GM18507 (cell line): ENCODE measurements at places on chromosomes 7 and 10.

- DNase-seq, result no peak
These were observed 228.9 kb upstream of the PITRM1 start for GRCh38 chr10:3401491-3401938.

GRCh38 chr10:76644476-76644875, 993.1 kb downstream of the KCNMA1 start:
- DNase-seq, result no peak

- DNase-seq, result no peak
These were observed 996.4 kb upstream of the AUTS2 start for GRCh38 chr7:68601826-68602225.

DNA sequence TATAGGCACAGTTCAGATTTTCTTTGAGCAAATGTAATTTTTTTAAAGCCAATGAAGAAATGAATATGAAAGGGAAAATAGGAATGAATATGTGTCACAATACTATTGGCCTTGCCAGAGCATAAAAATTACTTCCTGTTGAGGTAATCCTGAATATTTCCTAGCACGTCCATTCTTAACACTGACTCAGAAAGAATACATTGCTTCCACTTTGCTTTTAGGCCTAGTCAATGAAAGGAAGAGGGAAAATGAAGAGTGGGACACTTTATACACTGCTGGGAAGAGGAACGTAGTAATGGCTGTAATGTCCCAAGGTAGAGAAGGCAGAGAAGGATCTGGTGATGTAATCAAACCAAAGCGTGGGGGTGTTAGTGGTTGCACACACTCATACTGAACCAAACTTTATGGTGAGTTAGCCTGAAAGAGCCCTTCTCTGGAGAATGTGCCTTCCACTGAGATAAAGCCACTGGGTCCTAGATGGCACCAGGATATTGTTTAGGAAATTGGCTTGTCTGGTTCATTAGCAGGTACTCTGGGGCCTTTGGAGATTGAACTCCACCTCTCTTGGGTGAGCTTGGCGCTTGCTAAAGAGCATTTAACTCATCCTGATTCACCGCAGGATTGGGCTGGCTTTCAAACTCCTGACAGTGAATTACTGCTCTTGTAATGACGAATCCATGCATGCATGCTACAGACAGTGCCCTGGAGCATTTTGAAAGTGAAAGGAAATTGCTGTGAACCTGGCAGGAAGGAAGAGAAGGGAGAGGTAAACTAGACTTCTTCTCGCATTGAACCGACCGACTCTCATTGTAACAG, 254.9 kb downstream of the KIAA1217 start:
- DNase-seq, result no peak

GRCh38 chr10:97825020-97825760, 24.5 kb upstream of the GOLGA7B start:
- no peak for DNase-seq

- DNase-seq, result no peak
These were observed 8.3 kb upstream of the PPP1R35 start for GRCh38 chr7:100444311-100445278.

GRCh38 chr7:196778-197321, 4.5 kb downstream of the FAM20C start:
- no peak for DNase-seq

DNA sequence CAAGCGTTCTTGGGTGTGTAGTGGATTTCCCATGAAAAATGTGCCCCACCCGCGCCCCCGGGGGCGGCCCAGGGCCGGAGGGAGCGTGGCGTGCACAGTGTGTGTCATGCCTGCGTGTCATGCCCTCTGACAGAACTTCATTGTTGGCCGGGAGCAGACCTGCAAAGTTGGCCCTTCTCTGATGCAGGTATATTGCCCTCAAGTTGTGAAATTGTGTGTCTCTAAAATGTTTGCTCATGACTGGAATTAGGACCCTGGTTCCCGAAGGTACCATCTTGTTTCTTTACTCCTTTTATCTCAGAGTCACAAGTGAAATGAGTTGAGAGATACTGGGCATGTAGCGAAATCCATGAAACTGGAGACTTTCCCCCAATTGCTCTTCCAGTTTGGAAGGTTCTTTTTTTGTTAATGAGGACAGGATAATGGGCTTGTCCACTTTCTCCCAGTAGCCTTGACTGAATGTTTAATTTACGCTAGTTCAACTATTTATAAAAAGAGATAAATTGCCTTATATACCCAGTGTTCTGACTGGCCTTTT, 26.2 kb downstream of the ADK start:
- no peak for DNase-seq

GRCh38 chr10:70500812-70501301, 22.3 kb downstream of the PALD1 start:
- DNase-seq, result no peak

- DNase-seq, result no peak
These were observed 139.0 kb downstream of the DOCK4 start for GRCh38 chr7:112067200-112067599.

- no peak for DNase-seq
These were observed 7.4 kb downstream of the CCNY start for GRCh38 chr10:35343739-35344138.

- DNase-seq, result no peak
These were observed 195.3 kb downstream of the BMPER start for GRCh38 chr7:34100661-34101060.

GRCh38 chr7:2010101-2010500, 222.6 kb downstream of the MAD1L1 start:
- no peak for DNase-seq

GRCh38 chr10:125792342-125793300, 17.0 kb upstream of the MMP21 start:
- no peak for DNase-seq

- no peak for DNase-seq
These were observed 163.3 kb upstream of the AKR1E2 start for GRCh38 chr10:4662576-4663161.

- DNase-seq, result no peak
These were observed 15.0 kb upstream of the AKR1B1 start for GRCh38 chr7:134473861-134474291.

- no peak for DNase-seq
These were observed 59.1 kb downstream of the ELAPOR2 start for GRCh38 chr7:87000344-87000743.

DNA sequence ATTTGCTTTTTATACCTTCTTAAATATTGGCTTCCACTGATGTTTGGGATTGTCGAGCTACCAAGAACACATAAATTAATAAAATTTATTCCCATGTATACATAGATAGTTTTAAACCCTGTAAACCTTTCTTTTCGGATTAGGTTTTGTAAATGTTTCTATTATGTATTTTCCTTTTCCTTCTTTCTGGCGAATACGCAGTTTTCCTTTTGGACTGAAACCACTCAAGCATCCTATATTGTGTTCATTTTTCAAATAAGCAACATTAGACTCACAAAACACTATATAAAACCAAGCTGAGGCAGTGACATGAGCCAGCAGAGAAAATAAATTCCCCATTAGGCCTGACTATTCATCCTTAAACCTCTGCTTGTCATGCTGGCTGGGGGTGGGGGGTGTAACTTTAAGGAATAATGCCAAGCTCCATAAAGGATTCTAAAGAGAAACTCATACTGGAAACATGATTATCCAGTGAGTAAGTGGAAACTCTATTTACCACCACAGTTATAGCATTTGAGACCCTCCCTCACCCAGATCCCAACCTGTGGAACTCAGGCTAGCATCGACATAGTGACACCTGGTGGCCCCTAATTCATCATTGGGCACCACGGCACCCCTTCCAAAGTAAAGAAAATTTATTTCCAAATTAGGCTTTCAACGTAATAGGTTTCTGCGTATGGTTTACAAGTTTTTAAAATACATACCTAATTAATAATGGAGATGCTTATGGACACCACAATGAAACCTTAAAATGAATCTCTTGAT, 86.5 kb upstream of the CELF2 start:
- no peak for DNase-seq

GRCh38 chr7:70571403-70571934, 560.5 kb upstream of the GALNT17 start:
- DNase-seq, result no peak

- DNase-seq, result no peak
These were observed 4.1 kb upstream of the SFR1 start for GRCh38 chr10:104117839-104118323.

DNA sequence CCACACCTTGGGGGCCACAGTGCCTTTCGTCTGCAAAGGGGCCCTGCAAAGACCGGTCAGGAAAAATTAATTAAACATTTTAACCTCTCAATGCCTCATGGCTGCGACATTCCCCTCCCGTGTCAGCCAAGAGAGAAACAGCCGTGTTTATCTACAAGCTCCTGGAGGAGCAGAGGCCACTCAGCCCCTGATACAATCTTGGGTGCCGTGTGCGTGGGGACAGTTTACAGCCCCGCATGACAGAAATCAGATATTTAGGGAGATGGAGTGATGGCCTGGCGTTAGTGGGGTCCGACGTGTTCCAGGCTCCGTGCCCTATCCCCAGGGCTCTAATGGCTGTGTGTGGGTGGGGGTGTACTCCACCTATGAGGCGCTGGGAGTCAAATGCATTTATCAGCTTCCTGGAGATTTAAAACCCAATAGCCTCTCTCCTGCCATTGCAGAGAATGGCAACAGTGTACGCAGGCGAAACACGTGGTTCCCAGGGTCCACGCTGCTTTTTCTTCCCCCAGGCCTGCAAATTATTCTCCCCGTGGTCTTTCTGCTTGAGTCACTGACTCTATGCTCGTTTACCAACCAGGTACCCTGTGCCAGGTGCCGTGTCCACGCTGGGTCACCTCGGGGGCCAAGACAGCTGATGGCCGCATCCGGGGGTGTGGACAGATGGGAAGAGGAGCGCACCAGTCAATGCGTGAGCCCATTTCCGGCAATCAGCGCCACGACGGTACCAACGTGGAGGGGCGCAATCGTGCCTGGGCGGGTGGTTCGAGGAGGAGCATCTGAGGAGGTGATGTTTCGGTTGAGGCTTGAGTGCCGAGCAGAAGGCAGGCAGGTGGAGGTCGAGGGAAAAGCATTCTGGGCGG, 26.6 kb upstream of the PSMG3 start:
- no peak for DNase-seq

- DNase-seq, result no peak
These were observed 31.0 kb upstream of the ABCB4 start for GRCh38 chr7:87506246-87507180.

DNA sequence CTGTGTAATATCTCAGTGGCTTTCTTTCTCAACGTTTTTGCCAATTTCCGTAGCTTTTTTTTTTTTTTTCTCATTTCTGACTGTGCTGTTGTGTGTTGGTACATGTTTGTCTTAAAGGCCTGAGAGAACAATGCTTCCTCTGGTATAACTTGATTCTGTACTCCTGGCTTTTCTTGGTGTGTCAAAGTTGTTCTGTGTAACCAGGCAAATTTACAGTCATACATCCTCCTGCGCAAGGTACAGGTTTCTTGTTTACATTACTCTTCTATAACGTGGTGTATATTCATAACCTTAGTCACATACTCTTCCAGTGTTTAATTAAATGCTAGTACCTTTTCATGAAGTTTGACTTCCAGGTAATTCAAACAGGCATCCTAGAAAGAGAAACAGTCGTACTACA, 8.3 kb upstream of the ARHGAP12 start:
- no peak for DNase-seq

- DNase-seq, result no peak
These were observed 53.5 kb downstream of the CDK6 start for GRCh38 chr7:92782855-92783254.

- no peak for DNase-seq
These were observed 9.9 kb downstream of the ST7 start for GRCh38 chr7:116963234-116963633.

DNA sequence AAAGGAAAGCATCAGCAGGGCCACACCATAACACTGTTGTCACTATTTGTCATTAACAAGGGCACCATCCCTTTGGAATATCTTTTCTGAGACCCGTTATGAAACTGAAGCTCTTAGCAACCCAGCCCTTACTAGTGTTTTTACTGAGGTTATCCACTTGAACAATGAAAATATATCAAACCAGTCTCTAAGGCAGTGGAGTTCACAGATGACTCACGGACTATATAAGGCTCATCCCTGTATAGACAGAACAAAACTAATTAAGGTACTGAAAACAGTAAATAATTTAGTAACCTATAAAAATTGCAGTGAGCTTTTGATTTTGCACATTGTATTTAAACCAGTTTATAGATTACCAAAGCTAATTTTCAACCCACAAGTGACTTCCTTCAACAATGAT, 196.0 kb downstream of the ELAPOR2 start:
- no peak for DNase-seq

- DNase-seq, result no peak
These were observed 42.1 kb downstream of the KCNH2 start for GRCh38 chr7:150936018-150936417.

GRCh38 chr7:30252885-30253795, 31.3 kb upstream of the ZNRF2 start:
- no peak for DNase-seq

GRCh38 chr7:44222776-44223261, 22.0 kb downstream of the YKT6 start:
- DNase-seq, result no peak

DNA sequence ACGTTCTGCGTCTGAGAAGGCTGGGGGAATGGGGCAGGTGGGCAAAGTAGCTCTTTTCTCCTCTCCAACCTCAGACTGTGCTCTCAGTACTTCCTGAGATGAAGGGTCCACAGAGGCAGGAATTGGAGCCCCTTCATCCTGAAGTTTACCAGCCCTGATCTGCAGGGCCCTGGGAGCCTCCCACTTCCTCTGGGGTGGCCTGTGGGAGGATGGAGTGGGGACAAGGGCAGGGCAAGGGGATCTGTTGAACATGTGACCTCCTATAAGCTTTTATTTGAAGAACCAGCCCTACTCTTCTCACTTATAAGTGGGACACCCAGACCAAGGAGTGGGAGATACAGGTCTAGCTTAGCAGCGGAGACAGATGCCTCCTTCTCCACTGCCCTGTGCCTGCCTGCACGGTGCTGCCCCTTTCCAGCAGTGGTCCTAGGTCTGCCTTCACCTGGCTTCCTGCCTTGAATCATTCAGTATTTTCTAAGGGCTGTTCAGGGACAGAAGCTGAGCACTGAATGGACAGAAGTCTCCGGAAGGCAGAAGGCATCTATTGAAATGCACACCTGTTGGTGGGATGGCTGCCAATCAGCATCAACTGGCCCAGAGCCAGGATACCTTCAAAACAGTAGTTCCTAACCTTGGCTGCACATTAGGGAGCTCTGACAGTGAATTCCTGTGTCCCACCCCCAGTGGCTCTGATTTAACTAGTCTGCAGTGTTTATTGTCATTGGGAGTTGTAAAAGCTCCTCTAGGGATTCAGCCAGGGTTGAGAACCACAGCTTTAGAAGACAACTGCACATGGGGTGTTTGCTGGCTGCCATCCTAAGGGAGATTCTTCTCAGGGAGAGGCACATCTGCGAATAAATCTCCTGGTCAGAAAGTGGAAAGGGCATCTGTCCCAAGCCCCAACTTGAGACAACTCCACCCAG, 2.7 kb upstream of the ARHGAP22 start:
- DNase-seq, result no peak
